C1 segment of cervical spinal cord (tissue), 14 donors: ENCODE measurements at places on chromosomes 1 and 21.

DNA sequence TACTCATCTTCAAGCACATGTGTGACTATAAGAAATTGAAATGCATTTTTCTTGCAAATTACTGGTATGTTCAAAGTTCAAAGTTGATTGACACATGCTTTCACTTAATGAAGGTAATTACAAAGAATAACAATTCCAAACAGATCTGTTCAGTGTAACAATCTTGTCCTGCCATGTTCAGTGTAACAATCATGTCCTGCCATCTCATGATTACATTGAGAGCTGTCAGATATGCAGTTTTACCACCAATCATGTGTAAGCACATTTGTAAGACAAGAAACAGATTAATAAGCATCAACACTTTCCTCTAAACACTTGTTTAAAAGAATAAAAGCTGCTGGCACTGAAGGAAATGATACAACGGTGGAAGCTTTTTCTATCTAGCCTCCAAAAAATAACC lies 80.3 kb upstream of the ZNF281 start:
- no peak for DNase-seq

- DNase-seq: no peak
These were observed 543.5 kb downstream of the OMA1 start for GRCh38 chr1:58003059-58003458.

DNA sequence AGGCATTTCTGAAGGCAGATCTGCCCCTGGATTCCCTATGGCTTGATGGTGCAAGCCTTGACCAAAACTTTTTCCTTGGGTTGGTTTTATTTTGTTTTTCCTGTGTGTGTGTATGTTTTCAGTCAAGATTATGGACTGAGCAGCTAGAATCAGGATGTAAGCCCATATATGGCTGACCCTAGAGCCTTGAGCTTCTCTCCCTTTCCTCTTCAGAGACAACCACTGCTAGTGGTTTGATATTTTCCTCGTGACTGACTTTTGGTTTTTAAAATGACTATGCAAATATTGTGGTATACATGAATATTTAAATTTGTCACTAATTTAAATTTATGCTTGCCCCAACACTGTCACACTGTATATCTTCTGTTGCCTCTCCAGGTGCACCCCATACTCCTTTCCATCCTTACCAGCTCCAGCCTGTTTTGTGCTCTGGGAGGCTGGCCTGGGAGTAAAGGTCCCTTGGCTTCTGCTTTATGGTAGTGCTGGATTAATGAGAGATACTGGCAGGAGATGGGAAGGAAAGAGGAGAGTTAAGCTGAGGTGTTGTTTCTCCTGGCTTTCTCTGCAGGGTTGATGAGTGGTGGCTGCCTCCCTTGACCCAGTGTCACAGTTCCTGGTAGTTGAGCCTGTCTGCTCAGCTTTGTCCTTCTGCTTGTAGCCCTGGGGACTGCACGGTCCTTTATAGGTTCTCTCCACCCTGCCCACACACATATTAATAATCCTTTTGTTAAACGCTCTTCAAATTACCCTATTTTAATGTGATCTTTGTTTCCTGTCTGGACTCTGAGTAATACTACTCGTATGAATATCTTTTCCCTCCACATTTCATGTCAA lies 44.4 kb downstream of the RWDD3 start:
- DNase-seq: no peak

DNA sequence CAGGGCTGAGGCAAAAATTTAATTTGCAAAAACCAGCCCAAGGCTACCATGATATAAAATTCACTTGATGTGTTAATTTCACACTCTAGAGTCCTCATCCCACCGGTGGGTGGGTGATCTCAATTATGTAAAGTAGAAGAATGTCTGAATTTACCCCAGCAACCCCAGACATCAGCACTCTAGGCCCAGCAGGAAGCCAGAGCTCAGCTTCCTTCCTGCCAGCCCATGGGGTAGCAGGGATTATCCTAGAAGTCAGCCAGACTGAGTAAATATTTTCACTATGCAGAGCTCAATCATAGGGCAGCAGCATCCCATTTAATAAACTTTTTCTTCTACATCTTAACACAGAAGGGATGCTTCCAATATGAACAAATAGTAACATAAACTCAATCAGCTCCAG lies 71.0 kb downstream of the SIPA1L2 start:
- DNase-seq: no peak

DNA sequence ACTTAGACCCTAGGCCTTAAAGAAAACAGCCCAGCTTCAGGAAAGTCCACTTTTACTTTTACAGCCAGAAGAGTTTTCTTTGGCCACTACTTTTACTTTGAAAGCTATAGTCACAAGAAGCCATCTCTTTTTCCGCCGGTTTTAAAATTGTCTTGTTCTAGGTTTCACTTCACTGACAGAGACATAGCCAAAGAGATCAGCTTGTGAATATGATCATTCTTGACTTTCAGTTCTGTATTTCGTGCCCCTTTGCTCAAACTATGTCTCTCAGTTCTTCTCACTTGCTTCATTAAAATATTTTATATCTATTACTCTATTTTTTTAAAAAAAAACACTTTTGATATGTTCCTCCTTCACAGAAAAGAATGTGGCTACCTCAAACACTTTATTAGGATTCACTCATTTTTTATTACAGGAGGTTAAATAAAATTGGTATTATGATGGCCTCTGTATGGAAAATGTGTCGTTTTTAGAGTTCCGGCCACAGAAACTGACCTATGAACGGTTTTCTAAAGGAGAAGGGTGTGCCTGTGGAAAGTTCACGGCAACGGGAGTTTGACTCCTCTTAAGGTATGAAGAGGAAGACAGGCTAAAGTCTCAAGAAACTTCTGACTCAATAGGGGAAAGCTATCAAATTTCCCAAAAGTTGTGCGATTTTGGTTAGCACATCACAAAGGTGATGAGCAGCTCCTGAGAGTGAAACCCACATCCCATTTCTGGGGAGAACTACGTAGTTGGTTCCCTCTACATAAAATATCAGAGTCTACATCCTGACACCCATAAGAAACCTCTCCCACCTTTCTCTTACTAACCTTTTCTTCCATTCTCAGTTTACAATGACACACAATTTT lies 1.2 kb downstream of the MCOLN2 start:
- DNase-seq: no peak

DNA sequence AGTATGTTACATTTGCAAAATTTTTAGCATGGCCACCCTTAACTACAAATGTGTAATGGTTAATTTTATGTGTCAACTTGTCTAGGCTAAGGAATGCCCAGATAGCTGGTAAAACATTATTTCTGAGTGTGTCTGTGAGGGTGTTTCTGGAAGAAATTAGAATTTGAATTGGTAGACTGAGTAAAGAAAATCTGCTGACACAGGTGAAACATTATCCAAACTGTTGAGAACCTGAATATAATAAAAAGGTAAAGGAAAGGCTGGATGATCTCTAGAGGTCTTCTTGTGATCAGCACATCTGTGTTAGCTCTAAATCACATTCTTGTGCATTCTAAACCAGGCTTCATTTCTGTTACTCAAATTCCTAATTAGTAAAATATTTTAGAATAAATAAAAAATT lies 100.8 kb downstream of the UCHL5 start:
- no peak for DNase-seq

GRCh38 chr1:166698771-166699170 lies 140.5 kb upstream of the POGK start:
- DNase-seq: no peak

DNA sequence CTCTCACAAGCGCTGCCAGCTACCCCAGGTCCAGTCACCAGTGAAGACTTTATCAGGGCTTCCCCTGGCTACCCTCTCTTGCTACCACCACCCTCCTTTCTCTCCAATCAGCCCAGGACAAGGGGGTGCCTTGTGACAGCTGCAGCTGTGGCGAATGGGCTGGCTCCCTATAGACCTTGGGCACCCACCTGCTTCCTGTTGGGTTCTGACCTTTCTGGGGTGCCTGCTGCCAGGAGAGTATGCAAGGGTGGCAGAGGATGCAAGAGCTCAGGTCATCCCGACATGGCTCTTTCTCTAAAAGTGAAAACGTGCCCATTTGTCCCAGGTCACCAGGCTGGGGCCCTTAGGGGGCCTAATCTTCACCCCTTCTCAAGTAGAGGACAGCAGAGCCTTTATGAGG lies 6.6 kb downstream of the KLHDC8A start:
- no peak for DNase-seq
